Endothelial cell of umbilical vein (primary cell): ENCODE measurements at places on chromosomes 2 and 18. TPM values are rescaled to one million over a fixed set of nuclear protein-coding genes. Genes with fewer than 3 reads are reported as not detected.

The TMEM178A gene
- total RNA-seq = 0.90 and 2.8 TPM in 2 replicates

GRCh38 chr2:52396836-52397235 is 1364.9 kb upstream of the NRXN1 start:
- no peaks in the 10 kb centered on the region for H3K36me3 ChIP-seq
- no peak for DNase-seq
- no peaks in the 10 kb centered on the region for H3K27me3 ChIP-seq
- no peaks in the 10 kb centered on the region for H3K4me1 ChIP-seq
- H3K4me3 ChIP-seq = no peak overlapping the region

GRCh38 chr2:101805152-101806088 is 107.9 kb downstream of the MAP4K4 start:
- H3K36me3 ChIP-seq = no peaks in the 10 kb centered on the region
- no peaks in the 10 kb centered on the region for H3K27me3 ChIP-seq
- H3K4me1 ChIP-seq = peaks cover 46% of the 10 kb centered on the region
- no peak overlapping the region for H3K4me3 ChIP-seq

The KYNU gene
- 0.25 TPM in 1 of 2 replicates, not detected in the other for total RNA-seq

The ADCYAP1 gene
- total RNA-seq = not detected in 2 replicates
